Renal cortical epithelial cell (primary cell): ENCODE measurements at places on chromosomes 11 and 22.
A peak's percentile ranks its signal among the peaks of the same experiment; 100 is the strongest.

GRCh38 chr22:17891481-17892167, 117.4 kb upstream of the BID start:
- no peak for DNase-seq

DNA sequence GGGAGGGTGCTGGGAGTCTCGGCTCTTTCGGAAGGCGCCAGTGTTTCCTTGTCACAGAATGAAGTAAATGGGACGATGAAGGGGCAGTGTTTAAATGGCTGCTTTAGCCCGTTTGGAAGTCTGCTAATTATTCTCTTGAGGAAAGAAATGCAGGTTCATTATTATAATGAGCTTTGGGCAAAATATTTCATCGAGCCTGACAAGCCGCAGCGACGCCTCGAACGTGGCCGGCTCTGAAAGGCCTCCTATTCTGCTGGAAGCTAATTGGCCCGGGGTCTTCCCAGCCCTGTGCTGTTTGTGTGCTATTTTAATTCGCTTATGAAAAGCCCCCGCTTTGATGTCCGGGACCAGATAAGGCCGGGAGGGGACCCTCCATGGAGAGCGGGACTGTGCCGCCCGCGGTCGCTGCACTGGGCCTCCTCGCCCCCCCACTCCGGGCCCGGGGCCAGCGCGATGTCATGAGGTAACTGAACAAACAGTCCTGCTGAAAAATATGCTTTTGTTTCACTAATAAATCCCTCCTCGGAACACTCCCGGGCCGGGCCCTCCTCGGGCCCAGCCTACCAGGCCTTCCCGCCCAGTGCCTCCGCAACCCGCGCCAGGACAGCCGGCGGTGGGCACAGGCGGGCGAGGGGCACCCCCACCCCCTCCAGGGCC, 78.4 kb downstream of the CDKN1C start:
- no peak for DNase-seq

- DNase-seq, result no peak
Measured at GRCh38 chr11:36703055-36703404, 105.0 kb upstream of the RAG2 start.

GRCh38 chr11:17406082-17406817, 17.8 kb upstream of the KCNJ11 start:
- DNase-seq, result peak; percentile 2

DNA sequence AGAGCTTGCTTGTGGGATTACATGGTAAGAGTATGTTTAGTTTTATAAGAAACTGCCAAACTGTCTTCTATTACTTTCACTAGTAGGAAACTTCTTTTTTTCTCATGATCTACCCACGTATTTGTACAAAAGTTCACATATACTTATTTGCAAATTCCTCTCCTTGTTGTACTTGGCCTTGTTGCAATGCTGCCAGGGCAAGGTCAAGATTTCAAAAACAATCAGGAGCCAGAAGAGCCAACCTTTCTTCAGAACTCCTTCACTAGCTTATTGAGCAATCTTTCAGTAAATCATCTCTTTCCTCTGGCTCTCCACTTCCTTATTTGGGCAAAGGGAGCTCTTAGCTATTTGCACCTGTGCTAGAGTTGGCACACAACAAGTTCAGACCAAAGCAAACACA, 9.7 kb downstream of the SRSF8 start:
- peak; percentile 100 for DNase-seq

DNA sequence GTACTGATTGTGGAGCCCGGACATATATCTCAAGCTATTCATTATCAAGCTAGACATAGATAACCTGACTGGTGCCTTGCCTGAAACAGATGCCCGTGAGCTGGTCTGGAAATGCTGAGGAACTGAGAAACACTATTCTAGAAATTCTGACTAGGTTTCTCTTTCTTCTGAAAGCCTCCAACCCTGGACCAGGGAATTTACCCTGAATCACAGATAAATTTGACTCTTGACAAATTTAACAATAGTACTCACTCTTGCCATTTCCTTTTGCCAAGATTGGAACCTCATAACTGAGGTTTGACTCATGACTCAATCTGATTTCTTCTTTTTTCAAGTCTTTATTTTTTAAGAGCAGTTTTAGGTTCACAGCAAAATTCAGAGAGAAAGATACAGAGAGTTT, 189.6 kb upstream of the SYN3 start:
- no peak for DNase-seq

DNA sequence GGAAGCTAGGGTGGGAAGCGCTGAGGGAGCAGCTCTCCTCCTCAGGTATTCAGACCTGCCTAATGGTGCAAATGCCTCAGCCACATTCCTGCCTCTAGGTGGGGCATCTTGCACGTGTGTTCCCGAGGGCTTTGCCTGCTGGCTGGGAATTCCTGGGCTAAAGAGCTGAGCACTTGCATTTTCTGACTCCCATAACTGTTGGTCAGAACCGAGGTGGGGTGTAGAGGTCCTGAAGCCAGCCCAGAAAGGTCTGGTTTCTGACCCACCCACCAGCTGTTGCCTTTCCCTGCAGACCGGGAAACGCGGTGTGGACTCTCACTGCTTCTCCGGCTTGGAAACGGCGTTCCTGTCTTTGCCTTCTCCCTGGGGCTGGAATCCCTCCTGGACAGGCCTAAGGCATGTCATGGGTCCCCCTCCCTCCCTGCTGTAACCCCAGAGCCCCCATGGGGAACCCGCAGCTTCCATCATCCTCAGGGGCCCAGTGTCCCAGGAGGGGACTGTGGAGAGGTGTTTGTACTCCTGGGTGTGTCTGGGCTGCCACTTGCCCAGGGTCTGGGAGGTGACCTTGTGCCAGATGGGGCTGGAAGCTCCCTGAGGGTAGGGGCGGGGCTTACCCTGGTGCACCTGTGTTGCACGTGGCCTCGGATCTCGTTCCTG, 24.0 kb upstream of the SMIM38 start:
- peak; percentile 79 for DNase-seq

DNA sequence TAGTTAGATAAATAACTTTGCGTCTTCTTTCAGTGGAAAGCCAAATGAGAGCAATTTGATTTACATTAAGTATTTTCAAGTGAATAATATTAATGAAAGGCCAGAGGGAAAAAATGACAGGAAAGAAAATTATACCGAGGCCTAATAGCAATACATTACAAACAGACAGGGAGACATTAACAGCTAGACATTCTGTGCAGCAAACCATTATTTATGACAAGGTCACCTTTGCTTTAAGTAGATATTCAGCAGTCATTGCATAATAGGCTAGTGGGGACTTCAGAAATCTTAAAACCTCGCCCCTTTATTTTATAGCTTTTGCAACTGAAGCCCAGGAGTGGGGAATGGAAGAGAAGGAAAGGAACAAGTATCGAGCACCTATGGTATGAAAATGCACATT, 321.6 kb downstream of the GRM5 start:
- DNase-seq, result no peak

- DNase-seq, result no peak
Measured at GRCh38 chr11:73519266-73519665, 78.6 kb downstream of the FAM168A start.

- no peak for DNase-seq
Measured at GRCh38 chr22:21016644-21017420, 1.9 kb downstream of the P2RX6 start.

DNA sequence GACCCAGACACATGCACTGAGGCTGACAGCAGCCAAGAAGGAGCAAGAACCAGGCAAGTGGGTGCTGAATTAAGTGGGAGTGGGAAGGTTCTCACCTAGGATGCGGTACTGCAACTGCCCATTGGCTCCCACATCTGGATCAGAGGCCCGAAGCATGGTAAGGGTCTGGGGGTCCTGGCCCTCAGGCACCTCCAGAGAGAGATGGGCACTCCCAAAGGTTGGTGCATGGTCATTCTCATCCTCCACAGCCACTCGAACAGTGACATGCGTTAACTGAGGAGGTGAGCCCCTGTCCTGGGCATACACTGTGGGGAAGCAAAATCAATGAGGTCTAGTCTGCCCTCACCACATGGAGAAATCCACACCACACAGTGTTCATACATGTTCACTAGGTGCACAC, 9.3 kb upstream of the TPP1 start:
- no peak for DNase-seq

DNA sequence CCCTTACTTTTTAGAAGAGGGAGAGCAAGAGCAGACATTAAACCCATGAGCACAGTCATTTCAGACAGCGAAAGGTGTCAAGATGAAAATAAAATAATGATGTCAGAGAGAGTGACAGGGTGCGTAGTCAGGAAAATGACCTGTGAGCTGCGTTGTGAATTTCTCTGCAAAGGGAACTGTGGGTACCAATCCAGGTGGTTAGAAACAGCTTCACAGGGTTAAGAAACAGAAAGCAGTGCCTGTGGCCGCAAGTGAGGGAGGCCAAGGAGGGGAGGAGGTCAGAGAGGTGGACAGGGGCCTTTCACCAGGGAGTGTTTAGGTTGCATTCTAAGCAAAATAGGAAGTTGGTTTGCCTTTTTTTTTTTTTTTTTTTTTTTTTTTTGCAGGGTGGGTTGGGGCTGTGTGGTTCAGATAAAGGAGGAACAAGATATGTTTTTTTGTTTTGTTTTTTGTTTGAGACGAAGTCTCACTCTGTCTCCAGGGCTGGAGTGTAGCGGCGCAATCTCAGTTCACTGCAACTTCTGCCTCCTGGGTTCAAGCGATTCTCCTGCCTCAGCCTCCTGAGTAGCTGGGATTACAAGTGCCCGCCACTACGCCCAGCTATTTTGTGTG, 7.9 kb downstream of the TIGD3 start:
- DNase-seq, result no peak

- no peak for DNase-seq
Measured at GRCh38 chr22:25049770-25050169, 97.3 kb downstream of the KIAA1671 start.

- DNase-seq, result no peak
Measured at GRCh38 chr11:126186708-126187529, 24.5 kb downstream of the RPUSD4 start.

DNA sequence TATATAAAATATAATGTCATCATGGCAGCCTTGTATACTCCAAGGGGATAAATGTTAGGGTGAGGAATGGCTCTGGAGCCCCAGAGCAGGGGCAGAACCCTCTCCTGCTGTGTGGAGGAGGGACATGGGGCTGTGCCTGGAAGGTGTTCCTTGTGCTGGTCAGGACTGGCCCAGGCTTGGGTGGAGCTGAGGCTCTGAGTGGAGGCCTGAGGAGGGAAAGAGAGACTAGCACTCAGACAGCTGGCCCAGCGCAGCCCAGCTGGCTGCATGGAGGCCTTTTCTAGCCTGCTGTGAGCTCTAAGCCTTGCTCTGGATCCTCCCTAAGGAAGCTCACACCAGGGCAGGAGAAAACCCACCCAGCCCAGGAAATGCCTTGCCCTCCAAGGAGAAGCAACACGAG, 113.5 kb downstream of the RRAS2 start:
- DNase-seq, result no peak

DNA sequence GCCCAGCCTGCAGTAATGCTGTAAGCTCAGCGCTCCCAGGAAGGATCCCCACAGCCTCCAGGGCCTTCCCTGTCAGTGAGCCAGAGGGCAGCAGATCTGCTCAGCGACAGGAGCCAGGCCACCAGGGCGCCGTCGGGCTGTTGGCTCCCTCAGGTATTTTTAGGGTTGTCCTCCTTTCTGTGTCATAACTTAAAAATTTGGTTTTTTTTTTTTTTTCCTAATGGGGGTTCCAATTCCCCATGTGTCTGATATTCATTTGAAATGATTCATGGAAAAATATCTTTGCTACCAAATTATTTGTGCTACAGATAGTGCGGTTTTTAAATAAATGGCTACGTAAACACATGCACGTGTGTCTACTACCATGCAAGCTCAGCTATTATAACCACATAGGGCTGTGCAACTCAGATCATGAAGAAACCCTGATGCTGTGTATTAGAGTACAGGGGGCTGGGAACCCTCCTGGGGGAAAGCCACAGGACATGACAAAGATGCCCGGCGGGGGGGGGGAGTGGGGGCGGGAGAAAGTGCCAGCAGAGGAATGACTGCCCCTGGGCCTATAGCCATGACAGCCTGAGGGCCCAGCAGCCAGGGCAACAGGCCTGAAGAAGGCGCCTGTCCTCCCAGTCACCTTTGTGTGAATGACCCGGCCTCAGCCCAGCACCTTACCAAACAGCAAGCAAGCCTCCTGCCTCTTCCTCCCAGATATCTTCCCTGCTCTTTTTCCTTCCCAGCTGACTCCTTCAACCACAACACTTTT, 89.3 kb downstream of the NAT10 start:
- no peak for DNase-seq

DNA sequence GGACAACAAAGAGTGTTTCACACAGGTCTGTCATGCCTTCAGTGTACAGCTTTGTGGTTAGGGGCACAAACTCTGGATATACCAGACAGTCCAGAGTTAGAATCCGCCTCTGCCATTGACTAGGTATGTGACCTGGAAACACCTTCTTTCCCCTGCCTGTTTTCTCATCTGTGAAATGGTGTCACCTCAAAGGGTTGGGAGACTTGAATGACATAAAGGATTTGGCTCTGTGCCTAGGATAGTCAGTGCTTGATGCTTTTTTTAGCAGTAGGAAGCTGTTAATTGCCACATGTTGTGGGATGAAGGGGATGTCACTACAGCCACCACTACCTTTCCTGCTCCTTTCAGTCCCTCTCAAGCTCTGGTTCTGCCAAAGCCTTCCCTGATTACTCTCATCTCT, 17.4 kb upstream of the LRRC55 start:
- no peak for DNase-seq

- no peak for DNase-seq
Measured at GRCh38 chr11:69006816-69007215, 6.2 kb downstream of the MRGPRF start.

DNA sequence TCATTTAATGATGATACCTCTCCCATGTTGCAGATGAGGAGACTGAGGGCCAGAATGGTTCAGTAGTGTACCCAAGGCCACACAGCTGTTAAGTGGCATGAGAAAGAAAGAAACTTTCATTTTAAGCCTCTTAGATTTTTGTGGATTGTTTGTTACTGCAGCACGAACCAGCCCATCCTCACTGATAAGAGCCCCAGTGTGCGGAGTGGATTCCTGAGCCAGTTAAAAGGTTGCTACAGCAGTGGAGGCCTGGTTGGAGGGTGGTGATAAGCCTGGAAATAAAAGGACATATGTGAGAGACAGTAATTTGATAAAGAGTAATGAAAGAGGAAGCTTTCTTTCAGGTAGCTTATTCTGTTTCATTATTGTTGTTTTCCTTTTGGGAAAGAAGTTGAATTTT, 89.0 kb downstream of the ATXN10 start:
- DNase-seq, result no peak

GRCh38 chr22:27687984-27688545, 113.5 kb downstream of the MN1 start:
- peak; percentile 29 for DNase-seq

DNA sequence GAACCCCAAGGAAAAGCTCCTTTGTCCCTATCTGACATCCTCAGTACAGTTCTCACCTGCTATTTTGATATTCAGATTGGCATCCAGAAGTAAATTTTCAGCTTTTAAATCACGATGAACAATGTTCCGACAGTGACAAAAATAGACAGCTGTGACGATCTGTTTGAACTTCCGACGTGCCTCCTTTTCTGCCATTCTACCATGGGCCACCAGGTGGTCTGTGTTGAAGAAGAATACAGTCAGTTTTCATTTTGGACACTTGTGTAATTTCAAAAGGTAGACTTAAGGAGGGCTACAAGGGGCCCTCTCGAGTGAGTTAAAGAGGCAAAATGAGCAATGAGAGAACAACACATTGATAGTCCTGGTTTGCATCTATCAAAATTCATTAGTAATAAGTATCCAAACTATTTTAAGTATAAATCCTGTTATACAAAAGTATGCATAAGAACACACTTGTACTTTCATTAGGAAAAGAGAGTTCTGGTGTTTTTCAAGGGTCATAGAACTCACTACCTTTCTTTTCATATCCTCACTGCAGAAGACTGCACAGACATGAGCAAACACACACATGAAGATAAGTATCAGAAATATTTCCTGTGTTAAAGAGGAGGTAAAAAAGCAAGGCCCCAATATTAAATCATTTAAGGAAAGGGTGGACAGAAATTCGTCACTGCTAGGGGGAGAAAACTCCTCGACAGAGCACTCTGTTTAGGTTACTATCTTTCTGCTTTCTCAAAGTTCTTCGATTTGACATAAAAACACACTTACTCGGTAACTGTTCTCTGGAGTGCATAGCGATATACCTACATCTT, 89.9 kb upstream of the APOA1 start:
- no peak for DNase-seq
